Cerebellar cortex (tissue), 1 donor: ENCODE measurements at places on chromosomes 3 and 15.

GRCh38 chr15:99631255-99631654 is 65.5 kb downstream of the MEF2A start:
- DNase-seq, result no peak

DNA sequence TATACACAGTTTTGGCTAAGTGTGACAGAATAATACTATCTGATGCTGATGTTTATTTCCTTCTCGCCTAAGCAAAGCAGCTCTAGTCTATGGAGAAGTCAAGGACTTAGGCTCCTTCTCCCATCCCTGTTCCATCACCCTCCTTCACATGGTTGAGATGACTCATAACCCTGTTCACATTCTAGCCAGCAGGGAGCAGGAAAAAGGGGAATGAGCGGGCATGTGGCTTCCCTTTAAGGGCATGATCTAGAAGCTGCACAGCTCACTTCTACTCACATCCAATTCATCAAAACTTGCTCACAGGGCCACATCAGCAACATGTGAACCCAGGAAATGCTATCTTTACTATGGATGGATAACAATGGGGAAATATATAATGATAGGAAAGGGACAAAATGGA is 40.9 kb downstream of the CBLB start:
- no peak for DNase-seq

- peak; percentile 7 for DNase-seq
Observed at GRCh38 chr3:171028025-171028778, 1.7 kb upstream of the SLC2A2 start.

DNA sequence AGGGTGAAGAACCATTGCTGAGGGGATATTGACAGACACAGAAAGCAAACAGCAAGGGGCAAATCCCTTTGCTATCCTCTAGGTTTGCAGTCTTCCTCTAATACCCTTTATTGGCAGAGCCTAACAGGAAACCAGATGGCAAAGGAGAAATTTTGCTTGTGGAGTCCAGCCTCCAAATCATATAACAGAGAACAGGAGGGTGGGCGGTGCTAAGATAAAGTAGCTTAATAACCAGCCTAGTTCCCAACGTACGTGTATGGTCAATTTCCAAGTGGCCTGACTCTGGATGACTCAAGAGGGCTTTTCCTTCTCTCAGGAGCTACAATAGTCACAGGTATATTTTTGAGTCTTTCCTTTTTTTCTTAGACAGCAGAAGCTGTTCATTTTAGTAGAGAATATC is 404.5 kb downstream of the PDCD6IP start:
- peak; percentile 59 for DNase-seq

GRCh38 chr15:101523560-101523940 is 34.0 kb upstream of the PCSK6 start:
- no peak for DNase-seq

- DNase-seq, result no peak
Observed at GRCh38 chr15:89419370-89419984, 76.9 kb downstream of the RHCG start.
